ENCODE measurements at places on chromosomes 7 and 10.

DNA sequence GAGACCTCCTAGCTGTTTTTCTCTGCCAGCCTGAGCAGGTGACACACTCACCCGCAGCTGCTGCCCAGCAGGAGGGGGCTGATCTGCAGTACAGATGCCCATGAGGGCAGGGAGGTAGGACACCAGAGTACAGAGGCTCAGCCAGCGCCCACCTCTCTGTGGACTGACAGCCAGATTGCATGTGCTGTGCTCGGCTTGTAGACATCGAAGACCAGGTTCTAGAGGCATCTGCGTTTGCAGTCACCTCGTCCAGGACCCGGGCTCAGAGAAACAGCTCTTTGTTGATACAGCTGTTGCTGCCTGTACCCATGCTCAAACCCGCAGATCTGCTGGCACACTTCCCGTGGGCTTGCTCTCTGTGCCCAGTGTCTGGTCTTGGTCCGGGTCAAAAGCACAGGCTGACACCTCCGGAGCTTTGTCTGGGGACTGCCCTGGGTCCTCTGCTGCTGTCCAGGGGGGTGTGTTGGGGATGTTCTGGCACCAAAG, 224.7 kb downstream of the GLRX3 start:
- DNase-seq = no peak
- H3K4me3 ChIP-seq = no peak overlapping the region
- H3K36me3 ChIP-seq = peaks cover 6% of the 10 kb centered on the region
- no peaks in the 10 kb centered on the region for H3K4me1 ChIP-seq
- H3K27ac ChIP-seq = no peak overlapping the region
- H3K27me3 ChIP-seq = no peaks in the 10 kb centered on the region

GRCh38 chr10:48384699-48384982, 78.2 kb downstream of the MAPK8 start:
- no peak overlapping the region for H3K27ac ChIP-seq
- peaks cover 4% of the 10 kb centered on the region for H3K36me3 ChIP-seq
- H3K27me3 ChIP-seq = no peaks in the 10 kb centered on the region
- peaks cover 10% of the 10 kb centered on the region for H3K4me1 ChIP-seq
- no peak for DNase-seq
- no peak overlapping the region for H3K4me3 ChIP-seq

- H3K27me3 ChIP-seq = peaks cover 3% of the 10 kb centered on the region
- H3K36me3 ChIP-seq = no peaks in the 10 kb centered on the region
- no peaks in the 10 kb centered on the region for H3K4me1 ChIP-seq
- DNase-seq = no peak
- no peak overlapping the region for H3K4me3 ChIP-seq
These were observed 5.7 kb upstream of the GNAI1 start for GRCh38 chr7:80128918-80129317.

- H3K36me3 ChIP-seq = peaks cover 36% of the 10 kb centered on the region
- H3K27ac ChIP-seq = peak overlapping the region; percentile 62
- DNase-seq = no peak
- no peak overlapping the region for H3K4me3 ChIP-seq
These were observed 6.5 kb upstream of the PGAM2 start for GRCh38 chr7:44071726-44072363.

GRCh38 chr10:116098411-116099022, 174.5 kb downstream of the GFRA1 start:
- no peak for DNase-seq
- H3K4me3 ChIP-seq = no peak overlapping the region
- no peak overlapping the region for H3K27ac ChIP-seq
- H3K36me3 ChIP-seq = no peaks in the 10 kb centered on the region

- no peak overlapping the region for H3K27ac ChIP-seq
- no peak overlapping the region for H3K4me3 ChIP-seq
- H3K4me1 ChIP-seq = no peaks in the 10 kb centered on the region
- DNase-seq = no peak
- H3K36me3 ChIP-seq = no peaks in the 10 kb centered on the region
These were observed 19.7 kb downstream of the MBL2 start for GRCh38 chr10:52752801-52753445.

GRCh38 chr10:113517901-113518260, 35.0 kb upstream of the HABP2 start:
- no peaks in the 10 kb centered on the region for H3K4me1 ChIP-seq
- no peaks in the 10 kb centered on the region for H3K36me3 ChIP-seq
- no peak overlapping the region for H3K27ac ChIP-seq
- H3K27me3 ChIP-seq = peaks cover 47% of the 10 kb centered on the region
- DNase-seq = no peak

GRCh38 chr7:111937163-111937562, 269.0 kb downstream of the DOCK4 start:
- H3K27me3 ChIP-seq = no peaks in the 10 kb centered on the region
- no peak for DNase-seq
- no peak overlapping the region for H3K27ac ChIP-seq
- H3K4me3 ChIP-seq = no peak overlapping the region
- no peaks in the 10 kb centered on the region for H3K36me3 ChIP-seq

- no peak overlapping the region for H3K27ac ChIP-seq
- H3K4me1 ChIP-seq = no peaks in the 10 kb centered on the region
- no peak for DNase-seq
- H3K36me3 ChIP-seq = no peaks in the 10 kb centered on the region
- H3K4me3 ChIP-seq = no peak overlapping the region
These were observed 682.7 kb upstream of the FZD8 start for GRCh38 chr10:36324831-36325230.

DNA sequence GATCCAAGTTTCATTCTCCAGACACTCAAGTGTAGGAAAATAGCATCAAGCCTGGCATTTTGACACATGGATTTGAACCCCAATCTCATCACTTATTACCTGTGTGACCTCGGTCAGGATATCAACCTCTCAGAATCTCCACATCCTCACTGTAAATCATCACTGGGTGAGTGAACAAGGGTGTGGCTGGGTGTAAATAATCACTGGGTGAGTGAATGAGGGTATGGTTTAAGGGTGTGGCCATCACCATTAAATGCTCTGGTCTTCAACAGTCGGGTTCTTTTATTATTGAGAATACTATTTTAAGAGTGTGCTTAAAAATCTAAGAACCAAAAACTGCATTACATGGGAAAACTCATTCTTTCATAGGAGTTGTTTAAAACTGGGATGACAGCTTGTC, 200.1 kb downstream of the DOCK4 start:
- H3K36me3 ChIP-seq = no peaks in the 10 kb centered on the region
- DNase-seq = no peak
- H3K27me3 ChIP-seq = peaks cover 6% of the 10 kb centered on the region
- no peaks in the 10 kb centered on the region for H3K4me1 ChIP-seq
- no peak overlapping the region for H3K27ac ChIP-seq

DNA sequence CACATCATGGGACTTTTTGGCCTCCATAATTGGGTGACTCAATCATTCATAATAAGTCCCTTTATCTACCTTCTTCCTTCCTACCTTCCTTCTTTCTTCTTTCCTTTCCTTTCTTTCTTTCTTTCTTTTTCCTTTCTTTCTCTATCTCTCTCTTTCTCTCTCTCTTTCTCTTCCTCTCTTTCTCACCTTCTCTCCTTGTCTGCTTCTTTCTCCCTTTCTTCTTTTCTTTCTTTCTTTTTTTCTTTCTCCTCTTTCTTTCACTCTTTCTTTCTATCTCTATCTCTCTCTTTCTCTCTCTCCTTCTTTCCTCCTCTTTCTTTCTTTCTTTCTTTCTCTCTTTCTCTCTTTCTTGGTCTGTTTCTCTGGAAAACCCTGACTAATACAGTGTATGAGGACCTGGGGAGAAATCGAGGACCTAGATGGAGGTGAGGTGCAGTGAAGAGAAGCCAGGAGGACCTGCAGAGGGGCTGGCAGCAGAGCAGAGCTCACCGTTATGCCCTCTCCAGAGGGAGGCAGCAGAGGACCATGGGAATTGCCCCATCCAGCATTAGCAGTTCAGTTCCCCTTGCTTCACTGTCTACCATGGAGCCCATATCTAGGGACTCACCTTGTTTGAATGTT, 52.7 kb upstream of the BTRC start:
- peaks cover 2% of the 10 kb centered on the region for H3K4me1 ChIP-seq
- H3K27me3 ChIP-seq = peaks cover 78% of the 10 kb centered on the region
- no peaks in the 10 kb centered on the region for H3K36me3 ChIP-seq

GRCh38 chr10:116752563-116752962, 10.2 kb upstream of the HSPA12A start:
- no peaks in the 10 kb centered on the region for H3K36me3 ChIP-seq
- H3K4me1 ChIP-seq = no peaks in the 10 kb centered on the region
- peaks cover 15% of the 10 kb centered on the region for H3K27me3 ChIP-seq

- H3K27ac ChIP-seq = no peak overlapping the region
- peaks cover 89% of the 10 kb centered on the region for H3K27me3 ChIP-seq
- no peak overlapping the region for H3K4me3 ChIP-seq
- DNase-seq = no peak
These were observed 346.3 kb downstream of the DNAJB6 start for GRCh38 chr7:157682946-157683746.

- H3K4me3 ChIP-seq = no peak overlapping the region
- H3K4me1 ChIP-seq = no peaks in the 10 kb centered on the region
- no peak overlapping the region for H3K27ac ChIP-seq
- H3K27me3 ChIP-seq = peaks cover 9% of the 10 kb centered on the region
- H3K36me3 ChIP-seq = peaks cover 3% of the 10 kb centered on the region
These were observed 2.0 kb downstream of the SEMA3D start for GRCh38 chr7:85184599-85185423.

GRCh38 chr10:123398756-123399155, 244.6 kb downstream of the BUB3 start:
- no peaks in the 10 kb centered on the region for H3K4me1 ChIP-seq
- no peak overlapping the region for H3K4me3 ChIP-seq
- peaks cover 16% of the 10 kb centered on the region for H3K27me3 ChIP-seq
- no peak for DNase-seq
- H3K36me3 ChIP-seq = no peaks in the 10 kb centered on the region

- no peak for DNase-seq
- no peaks in the 10 kb centered on the region for H3K36me3 ChIP-seq
- no peaks in the 10 kb centered on the region for H3K4me1 ChIP-seq
- no peaks in the 10 kb centered on the region for H3K27me3 ChIP-seq
- H3K27ac ChIP-seq = no peak overlapping the region
These were observed 65.3 kb downstream of the DGKB start for GRCh38 chr7:14837216-14837615.

DNA sequence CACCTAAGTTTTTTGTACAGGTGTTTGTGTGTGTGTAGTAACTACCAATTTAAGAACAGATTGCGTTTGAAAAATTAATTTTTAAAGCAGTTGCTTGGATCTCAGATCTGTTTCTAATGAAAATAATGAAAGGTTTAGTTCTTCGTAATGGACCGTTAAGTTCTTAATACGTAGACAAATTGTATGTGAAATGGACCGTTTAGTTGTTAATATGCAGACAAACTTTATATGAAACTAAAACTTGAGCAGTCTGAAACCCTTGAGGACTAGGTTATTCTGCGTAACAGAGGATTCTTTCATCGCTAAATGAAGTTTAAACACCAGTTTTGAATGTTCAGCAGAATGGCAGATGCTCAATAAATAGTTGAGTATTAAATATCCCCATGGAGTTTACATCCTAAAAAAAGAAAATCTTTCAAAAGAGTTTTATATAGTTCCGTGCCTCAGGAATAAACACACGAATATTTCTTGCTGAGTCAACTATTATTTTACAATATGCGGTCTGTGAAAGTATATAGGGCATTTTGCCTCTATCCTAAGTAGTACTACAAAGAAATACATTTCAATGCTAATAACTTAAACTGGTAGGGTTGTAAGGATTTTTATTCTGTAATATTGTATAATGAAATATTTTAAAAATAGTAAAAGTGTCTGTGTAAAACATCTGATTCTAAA, 1.2 kb downstream of the DBF4 start:
- H3K4me3 ChIP-seq = peak overlapping the region; percentile 98
- peaks cover 16% of the 10 kb centered on the region for H3K36me3 ChIP-seq
- no peak for DNase-seq
- peaks cover 22% of the 10 kb centered on the region for H3K4me1 ChIP-seq
- H3K27ac ChIP-seq = peak overlapping the region; percentile 99

DNA sequence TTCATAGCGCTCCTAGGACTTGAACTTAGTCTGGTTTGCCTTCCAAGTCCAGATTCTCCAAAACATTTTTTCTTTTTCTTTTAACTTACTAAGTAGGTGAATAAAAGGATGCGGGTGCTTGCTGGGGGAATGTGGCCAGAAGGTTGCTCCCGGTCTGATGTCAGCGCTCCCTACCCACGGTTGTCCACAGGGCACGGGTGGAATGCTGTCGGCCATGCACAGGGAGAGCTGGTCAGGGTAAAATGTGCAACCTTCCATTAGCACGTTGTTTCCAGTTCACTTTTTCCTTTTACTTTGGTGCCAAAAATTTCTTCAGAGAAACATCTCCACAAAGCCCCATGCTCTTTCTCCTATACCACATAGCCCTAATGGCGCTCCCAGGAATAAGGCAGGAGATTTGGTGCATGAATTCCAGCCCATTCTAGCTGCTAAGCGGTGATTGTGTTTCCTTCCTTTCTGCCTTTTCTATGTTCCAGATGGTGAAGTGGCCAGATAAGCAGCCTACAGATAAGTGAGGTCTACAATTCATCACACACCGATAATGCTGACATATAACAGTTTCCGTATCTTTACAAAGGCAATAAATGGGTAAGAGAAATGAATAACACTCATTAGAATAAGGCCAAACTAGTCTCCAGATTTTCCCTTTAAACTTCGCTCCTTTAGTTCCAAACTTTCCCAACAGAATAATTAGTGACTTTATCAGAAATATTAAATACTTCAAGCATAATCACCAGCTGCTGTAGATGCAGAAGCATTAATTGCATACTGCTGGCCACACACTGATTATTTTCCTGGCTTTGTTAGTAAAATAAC, 138.3 kb upstream of the FGFR2 start:
- H3K4me1 ChIP-seq = peaks cover 16% of the 10 kb centered on the region
- H3K36me3 ChIP-seq = no peaks in the 10 kb centered on the region
- no peak overlapping the region for H3K4me3 ChIP-seq

DNA sequence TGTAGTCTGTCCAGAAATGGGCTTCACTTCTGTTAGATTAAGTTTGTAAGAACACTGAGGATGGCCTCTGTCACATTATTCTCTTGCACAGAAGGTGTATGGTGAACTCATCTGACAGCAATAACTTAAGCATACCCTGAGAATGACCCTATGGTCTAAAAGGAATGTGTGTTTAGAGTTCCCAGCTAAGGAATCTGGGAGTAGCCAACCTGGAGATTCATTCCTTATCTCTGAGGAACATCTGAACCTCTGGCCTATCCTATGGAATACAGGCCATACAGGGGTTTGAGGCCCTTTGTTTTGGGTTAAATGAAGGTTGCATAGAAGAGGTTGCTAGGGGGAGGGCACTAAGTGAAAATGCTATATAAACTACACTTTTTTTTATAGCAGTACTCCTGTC, 41.4 kb downstream of the LAMB4 start:
- no peaks in the 10 kb centered on the region for H3K4me1 ChIP-seq
- H3K27ac ChIP-seq = no peak overlapping the region
- no peaks in the 10 kb centered on the region for H3K36me3 ChIP-seq
- H3K27me3 ChIP-seq = peaks cover 11% of the 10 kb centered on the region

DNA sequence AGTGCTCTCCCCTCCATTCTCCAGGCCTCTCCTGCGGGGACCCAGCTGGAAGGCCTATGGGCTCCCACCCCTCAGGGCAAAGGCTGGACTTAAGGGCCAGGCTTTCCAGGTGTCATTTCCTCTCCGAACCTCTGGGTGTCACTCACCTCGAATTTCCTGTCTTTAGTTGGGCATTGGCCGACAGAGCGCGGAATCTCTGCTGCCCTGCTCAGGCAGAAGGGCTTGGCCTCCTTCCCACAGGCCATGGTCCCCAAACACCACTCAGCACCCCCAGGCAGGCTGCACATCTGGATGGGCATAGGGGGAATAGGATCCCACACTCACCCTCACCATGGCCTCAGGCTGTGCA, 212.9 kb downstream of the CCSER2 start:
- H3K27me3 ChIP-seq = peaks cover 64% of the 10 kb centered on the region
- peaks cover 9% of the 10 kb centered on the region for H3K4me1 ChIP-seq
- peak overlapping the region; percentile 67 for H3K4me3 ChIP-seq
- DNase-seq = no peak
- H3K27ac ChIP-seq = no peak overlapping the region
- peaks cover 3% of the 10 kb centered on the region for H3K36me3 ChIP-seq

- H3K27me3 ChIP-seq = no peaks in the 10 kb centered on the region
- H3K4me1 ChIP-seq = no peaks in the 10 kb centered on the region
- H3K27ac ChIP-seq = no peak overlapping the region
- no peak overlapping the region for H3K4me3 ChIP-seq
These were observed 48.4 kb downstream of the LHPP start for GRCh38 chr10:124509880-124510632.
